Endothelial cell (in vitro differentiated cells): ENCODE measurements at places on chromosomes 11 and 22.
A peak's percentile ranks its signal among the peaks of the same experiment; 100 is the strongest.

- H3K27me3 ChIP-seq, result peaks cover 14% of the 10 kb centered on the region
- DNase-seq, result no peak
- no peak overlapping the region for H3K27ac ChIP-seq
- peaks cover 6% of the 10 kb centered on the region for H3K36me3 ChIP-seq
- peaks cover 12% of the 10 kb centered on the region for H3K4me1 ChIP-seq
These were observed 3.3 kb downstream of the TANGO2 start for GRCh38 chr22:20024225-20024624.

DNA sequence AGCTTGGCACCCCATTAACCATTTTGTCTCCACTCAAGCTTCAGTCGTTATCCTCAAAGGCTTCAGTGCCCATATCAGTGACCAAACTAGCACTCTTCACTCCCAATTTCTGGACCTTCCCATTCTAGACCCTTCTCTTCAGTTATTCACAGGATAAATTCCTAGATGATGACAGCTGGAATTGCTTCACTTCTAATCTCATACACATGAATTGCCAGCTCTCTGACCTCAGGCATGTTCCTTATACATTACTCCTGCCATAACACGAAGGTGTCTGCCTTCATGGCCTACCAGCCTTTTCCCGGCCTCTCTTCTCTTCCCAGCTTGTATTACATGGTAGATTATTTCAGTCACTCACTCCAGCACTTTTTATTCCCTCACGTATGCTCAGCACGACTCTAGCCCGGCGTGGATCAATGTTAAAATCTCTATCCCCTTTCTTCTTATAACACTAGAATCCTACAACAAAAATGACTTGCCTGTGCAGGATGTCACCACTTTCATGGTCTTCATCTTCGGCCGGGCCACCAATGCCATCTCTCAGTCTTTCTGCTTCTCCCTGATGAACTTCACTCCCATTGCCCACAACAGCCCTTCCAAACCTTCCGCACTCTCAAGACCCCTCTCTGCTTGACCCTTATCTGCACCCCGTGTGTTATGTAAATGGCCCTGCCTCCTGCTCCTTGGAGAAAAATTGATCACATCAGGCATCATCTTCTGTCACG is 36.9 kb downstream of the EIF3F start:
- no peak overlapping the region for H3K27ac ChIP-seq
- DNase-seq, result no peak
- H3K36me3 ChIP-seq, result peaks cover 5% of the 10 kb centered on the region
- peaks cover 8% of the 10 kb centered on the region for H3K27me3 ChIP-seq
- H3K4me3 ChIP-seq, result no peak overlapping the region

- no peaks in the 10 kb centered on the region for H3K27me3 ChIP-seq
- H3K27ac ChIP-seq, result no peak overlapping the region
- H3K4me3 ChIP-seq, result no peak overlapping the region
- DNase-seq, result no peak
- no peaks in the 10 kb centered on the region for H3K4me1 ChIP-seq
These were observed 808.7 kb downstream of the KCNA4 start for GRCh38 chr11:29208117-29208516.

- no peak within 1 kb of the TSS for H3K4me3 ChIP-seq
- peaks cover 5% of the 10 kb centered on the region for H3K4me1 ChIP-seq
- H3K27me3 ChIP-seq, result no peaks in the 10 kb centered on the region
- DNase-seq, result no peak
These were observed at the start of gene APOL6 for GRCh38 chr22:35648066-35649025. Gene APOL6, plus strand, starts transcription at chr22:35648446. Its CDS starts 7,980 bp downstream, at chr22:35656426.

- peaks cover 31% of the 10 kb centered on the region for H3K4me1 ChIP-seq
- peaks cover 20% of the 10 kb centered on the region for H3K27me3 ChIP-seq
These were observed 2.7 kb downstream of the ADM start for GRCh38 chr11:10307400-10308200.

GRCh38 chr11:103898577-103899336 is 137.7 kb upstream of the DDI1 start:
- no peak overlapping the region for H3K4me3 ChIP-seq
- H3K27me3 ChIP-seq, result no peaks in the 10 kb centered on the region
- DNase-seq, result no peak
- H3K4me1 ChIP-seq, result no peaks in the 10 kb centered on the region
- no peaks in the 10 kb centered on the region for H3K36me3 ChIP-seq

GRCh38 chr22:42214633-42215415 is 55.6 kb downstream of the TCF20 start:
- H3K4me3 ChIP-seq, result no peak overlapping the region
- peaks cover 22% of the 10 kb centered on the region for H3K4me1 ChIP-seq
- no peak for DNase-seq
- no peak overlapping the region for H3K27ac ChIP-seq

DNA sequence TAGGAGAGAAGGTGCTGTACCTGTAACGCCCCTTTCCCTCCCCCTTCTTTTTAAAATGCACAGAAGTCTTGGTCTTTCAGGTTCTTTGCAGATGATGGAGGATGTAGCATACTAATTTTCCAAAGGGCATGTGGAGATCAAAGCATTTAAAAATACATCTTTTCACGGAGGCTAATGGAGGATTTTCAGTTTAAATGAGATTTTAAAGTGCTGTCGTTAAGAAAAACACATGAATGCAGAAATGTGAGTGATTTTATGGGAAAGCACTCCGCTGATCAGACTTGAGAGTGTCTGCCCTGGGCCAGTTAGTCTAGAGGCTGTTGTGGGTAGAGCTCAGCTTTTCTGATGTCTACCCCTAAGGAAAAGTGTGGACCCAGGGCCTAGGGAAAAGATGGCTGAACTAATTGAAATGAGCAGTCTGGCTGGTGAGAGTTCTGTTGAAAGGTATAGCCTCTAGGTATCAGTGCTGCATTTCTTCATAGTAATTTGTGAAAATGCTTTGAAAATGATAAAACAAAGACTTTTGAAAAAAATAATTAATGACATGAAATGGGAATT is 2.5 kb downstream of the AMOTL1 start:
- DNase-seq, result no peak
- peaks cover 28% of the 10 kb centered on the region for H3K4me1 ChIP-seq
- H3K4me3 ChIP-seq, result peak overlapping the region; percentile 97
- H3K27ac ChIP-seq, result no peak overlapping the region
- H3K27me3 ChIP-seq, result peaks cover 7% of the 10 kb centered on the region
- H3K36me3 ChIP-seq, result peaks cover 7% of the 10 kb centered on the region

DNA sequence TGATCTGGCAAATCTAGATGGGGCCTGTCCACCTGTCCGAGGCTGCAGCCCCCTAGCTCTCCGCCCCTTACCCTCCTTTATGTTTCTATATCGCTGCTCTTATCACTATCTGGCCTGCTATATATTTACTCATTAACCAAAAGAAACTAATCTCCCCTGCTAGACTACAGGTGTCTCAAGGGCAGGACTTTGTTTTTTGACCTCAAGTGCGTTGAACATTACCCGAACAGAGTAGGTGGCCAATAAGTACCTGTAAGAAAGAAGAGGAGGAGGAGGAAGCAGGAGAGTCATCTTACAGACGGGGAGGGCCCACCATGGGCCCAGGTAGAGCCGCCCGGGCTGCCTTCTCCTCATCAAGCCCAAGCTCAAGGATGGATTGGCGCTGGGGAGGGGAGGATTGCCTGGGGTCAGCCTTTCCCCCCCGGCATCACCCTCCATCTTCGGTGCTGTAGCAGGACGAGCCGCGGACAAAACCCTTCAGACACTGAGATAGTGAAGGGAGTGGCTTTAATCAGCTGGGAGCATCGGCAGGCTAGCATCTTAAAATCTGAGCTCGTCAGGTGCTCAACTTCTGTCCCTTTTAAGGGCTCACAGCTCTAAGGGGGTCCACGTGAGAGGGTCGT is 1.2 kb upstream of the P2RY6 start:
- DNase-seq, result no peak
- no peak overlapping the region for H3K27ac ChIP-seq

DNA sequence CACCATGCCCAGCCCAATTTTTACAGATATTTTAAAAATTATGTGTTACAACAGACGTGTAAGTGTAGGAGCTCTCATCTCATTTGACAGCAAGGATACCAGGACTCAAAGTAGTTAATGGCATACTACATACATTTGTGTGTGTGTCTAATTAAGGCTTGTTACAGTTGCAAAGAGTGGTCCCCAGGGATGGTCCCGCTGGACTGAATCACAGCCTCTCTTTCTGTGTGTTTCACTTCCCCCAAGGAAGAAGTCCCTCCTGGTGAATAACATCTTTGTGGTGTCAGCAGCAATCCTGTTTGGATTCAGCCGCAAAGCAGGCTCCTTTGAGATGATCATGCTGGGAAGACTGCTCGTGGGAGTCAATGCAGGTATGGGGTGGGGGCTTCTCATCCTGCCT is 17.2 kb downstream of the SLC2A11 start:
- peaks cover 3% of the 10 kb centered on the region for H3K4me1 ChIP-seq
- H3K4me3 ChIP-seq, result no peak overlapping the region
- H3K27ac ChIP-seq, result no peak overlapping the region
- no peak for DNase-seq
- H3K27me3 ChIP-seq, result no peaks in the 10 kb centered on the region
- peaks cover 19% of the 10 kb centered on the region for H3K36me3 ChIP-seq
